ENCODE measurements at places on chromosomes 4 and X.

DNA sequence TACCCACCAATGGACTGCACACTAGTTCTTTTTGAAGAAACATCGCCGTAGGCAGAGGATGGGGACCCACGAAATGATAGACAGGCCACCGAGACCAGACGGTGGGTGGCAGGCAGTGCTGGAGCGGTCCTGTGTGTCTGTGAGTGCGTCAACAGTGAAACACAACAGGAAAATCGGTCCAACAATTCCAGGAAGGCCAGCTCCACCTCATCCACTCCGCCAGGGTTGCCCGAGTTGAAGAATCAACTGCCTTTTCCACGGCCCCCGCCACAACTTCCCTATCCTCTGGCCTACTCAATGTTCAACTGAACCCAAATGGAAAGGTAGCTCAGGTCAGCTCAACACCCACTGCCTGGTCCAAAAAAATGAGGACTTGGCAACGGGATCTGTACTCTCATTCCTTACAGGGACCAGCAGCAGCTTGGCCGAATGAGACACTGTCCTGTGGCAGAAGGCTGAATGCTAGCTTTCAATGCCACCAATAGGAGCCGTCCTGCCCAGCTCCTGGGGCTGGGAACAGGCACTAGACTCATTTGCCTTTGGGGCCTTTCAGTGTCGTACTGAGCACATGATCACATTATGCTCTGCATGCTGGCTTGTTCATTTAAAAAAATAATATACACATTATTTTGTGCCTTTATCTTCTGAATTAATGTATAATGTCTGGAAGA lies 43.5 kb downstream of the MID1 start:
- no peak for DNase-seq

GRCh38 chr4:61531188-61531587 lies 331.1 kb downstream of the ADGRL3 start:
- no peak for DNase-seq

GRCh38 chr4:184163813-184164212 lies 53.9 kb downstream of the ENPP6 start:
- no peak for DNase-seq

DNA sequence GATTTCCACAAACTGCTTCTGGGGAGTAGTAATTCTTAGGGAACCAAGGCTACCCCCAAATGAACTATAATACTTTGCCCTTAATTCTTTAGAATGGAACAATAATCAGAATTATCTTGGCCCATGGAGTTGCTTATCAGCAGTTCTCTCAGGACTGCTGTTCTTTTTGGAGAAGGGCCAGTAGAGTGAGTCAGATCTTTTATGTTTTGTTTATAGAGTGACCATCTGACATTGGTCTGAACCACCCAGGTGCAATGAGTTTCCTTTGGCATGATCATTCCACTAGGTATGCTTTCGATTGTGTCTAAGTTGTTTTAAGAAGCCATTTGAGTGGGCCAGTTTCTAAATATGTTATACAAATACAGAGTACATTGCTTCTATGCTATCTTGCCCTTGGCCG lies 31.8 kb downstream of the PRRG1 start:
- no peak for DNase-seq

DNA sequence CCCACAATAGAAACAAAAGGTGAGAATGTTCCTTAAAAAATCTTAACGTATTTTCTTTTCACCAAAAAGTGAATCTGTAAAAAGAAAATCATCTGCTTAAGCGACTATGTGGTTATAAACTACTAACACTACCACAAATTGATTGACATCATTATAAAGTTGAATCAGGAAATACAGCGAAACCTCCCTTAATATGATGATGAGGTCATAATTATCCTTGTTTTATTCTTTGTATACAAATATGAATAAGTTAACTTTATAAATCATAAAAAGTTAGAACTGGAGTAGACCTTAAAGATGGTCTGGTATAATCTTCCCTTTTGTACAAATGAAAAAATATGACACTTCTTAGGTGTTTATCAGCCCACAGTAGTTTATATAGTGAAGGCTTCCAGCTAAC lies 35.6 kb downstream of the NFKB1 start:
- no peak for DNase-seq

- no peak for DNase-seq
These were observed 288.1 kb downstream of the SH3BGRL start for GRCh38 chrX:81489987-81490386.

DNA sequence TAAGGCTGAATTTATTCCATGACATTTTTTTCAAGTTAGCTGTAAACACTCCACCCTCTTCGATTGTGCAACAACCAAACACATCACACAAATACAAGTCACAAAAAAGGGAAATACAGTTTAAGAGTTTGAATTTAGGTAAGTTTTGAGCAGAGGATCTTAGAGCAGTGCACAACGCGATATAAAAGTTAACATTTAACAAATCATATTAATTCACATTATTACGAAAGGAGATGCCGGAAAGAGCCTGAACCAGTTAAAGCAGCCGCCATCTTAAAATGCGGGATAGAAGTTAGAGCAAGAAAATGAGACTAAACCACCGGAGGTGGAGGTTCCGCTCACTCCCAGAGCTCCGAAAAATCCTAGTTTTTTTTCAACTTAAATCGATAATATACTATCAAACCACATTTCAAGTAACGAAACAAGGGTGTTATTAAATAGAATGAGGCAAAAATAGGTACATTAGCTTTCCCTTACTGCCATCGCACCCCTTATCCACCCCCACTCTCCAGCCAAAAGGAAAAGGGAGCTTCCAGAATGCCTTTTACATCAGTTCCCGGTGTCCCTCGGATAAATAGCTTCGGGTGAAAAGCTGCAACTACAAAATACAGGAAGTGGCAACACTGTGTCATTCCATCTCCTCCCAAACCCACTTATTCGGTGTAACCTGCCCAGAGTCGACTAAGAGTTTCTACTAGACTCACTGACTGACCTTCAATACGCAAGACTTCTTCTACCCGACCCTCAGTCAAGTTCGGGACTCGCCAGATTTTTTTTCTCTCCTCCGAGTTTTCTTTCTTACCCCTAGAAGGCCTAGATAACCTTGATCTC lies 1.9 kb downstream of the UBE2D3 start:
- DNase-seq = peak; percentile 16

Measured in GM06990 (cell line).